AG04449 (cell line): ENCODE measurements at places on chromosomes 4 and X.

DNA sequence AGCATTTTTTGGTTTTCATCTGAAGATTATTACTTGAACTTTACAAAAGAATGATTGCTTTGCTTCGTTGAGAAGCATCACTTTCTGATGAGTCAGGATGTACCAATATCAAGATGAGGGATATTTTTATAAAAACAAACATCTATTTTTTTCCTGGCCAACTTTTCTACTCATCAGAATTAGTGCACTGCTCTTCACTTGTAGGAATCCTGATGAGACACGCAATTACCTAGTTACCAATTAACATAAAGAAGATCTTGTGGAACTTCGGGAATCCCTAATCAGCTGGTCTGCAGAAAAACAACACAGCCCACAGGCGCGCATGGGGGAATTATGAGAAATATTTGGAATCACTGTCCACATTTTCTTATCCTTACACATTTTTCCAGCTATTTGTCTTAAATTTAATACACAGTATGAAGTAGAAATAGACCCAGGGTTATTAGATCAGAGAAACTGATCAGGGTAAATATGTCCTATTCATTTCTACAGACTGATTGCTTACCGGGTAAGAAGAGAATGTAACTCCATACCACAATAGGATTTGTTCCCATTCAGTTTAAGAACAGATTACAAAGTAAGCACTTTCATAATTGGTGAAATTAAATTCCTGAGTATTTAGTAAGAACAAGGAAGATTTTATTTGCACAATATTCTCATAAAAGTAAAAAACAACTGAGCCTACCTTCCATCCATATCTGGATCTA, 50.9 kb downstream of the MFAP3L start:
- no peak for DNase-seq

- no peak for DNase-seq
Observed at GRCh38 chrX:45404206-45404605, 203.5 kb upstream of the DIPK2B start.

GRCh38 chrX:114532111-114532805, 51.6 kb upstream of the HTR2C start:
- no peak for DNase-seq

DNA sequence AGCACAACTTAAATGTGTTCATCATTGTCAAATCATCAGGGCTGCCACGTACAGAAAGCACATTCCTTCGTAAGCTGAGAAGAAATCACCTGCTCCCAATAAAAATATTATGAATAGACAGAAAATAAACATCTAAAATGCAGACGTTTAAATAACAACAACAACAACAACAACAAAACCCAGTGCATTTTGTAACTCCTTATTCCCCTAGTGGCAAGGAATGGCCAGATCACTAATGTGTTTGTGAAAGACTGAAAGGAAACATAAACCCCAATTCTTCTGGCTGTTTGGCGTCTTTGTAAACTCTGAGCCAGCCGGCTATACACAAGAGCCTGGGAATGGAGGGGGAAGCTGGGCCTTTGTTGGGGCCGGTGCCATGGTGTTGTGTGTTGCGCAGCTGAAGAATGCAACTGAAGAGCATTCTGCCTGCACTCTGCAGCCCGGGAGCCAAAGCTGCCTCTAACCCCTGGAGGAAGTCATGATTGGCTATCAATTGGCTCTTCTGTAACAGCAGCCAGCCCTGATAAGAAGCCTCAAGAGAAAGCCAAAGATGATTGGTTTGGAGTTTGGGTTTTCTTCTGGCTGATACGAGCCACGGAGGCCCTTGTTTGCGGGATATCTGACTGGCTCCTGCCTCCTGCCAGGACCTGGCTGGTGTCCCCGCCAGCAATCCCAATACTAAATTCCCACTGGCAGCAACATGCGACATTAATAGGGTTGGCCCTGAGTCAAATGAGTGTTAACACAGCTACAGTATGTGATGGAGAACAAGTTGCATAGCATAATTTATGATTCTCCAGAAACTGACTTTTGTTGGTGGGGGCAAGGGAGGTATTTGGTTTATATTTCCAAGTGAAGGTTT, 89.7 kb upstream of the TFDP3 start:
- no peak for DNase-seq

DNA sequence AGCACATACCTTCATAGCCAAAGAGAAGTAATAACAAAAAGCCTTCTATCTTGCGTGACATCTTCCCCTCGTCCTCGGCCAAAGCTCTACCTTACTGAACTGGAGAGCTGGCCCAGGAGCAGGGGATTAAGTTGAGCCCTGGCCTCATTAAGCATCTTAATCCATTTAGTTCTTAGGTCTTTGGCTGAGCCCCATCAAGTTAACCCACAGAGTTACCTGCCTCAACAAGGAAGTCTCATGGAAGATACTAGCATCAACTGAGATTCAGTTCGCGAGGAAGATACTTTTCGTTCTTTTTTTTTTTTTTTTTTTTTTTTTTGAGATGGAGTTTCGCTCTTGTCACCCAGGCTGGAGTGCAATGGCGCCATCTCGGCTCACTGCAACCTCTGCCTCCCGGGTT, at the start of gene RS1:
RS1 (minus strand) TSS at position 101 of the 400 bp plus-strand sequence; CDS start at position 61, 40 bp downstream.
- no peak for DNase-seq

DNA sequence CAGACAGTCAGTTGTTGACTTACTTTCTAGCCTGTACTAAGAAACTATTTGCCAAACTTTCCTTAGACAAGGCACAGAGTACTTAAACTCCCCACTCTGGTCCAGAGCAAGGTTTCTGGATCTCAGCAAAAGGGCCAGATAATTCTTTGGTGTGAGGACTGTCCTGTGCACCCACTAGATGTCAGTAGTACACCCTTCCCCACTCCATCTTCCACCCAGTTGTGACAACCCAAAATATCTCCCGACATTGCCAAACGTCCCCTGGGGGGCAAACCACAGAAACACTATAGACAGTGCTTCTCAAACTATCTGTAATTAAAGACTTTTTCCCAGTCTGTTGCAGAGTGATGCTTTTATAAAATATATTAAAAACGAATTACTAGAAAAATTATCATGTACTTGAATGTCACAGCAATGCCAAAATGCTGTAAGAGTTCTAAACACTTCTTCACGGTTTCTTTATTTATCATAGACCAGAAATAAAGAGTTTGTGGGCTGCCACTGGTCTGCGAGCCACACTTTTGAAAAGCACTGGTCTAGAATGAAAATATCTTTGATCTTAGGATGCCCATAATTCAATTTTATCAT, 203.5 kb downstream of the PRDM5 start:
- DNase-seq = peak; percentile 10
